ENCODE measurements at places on chromosomes 12 and 14.
A peak's percentile ranks its signal among the peaks of the same experiment; 100 is the strongest.

DNA sequence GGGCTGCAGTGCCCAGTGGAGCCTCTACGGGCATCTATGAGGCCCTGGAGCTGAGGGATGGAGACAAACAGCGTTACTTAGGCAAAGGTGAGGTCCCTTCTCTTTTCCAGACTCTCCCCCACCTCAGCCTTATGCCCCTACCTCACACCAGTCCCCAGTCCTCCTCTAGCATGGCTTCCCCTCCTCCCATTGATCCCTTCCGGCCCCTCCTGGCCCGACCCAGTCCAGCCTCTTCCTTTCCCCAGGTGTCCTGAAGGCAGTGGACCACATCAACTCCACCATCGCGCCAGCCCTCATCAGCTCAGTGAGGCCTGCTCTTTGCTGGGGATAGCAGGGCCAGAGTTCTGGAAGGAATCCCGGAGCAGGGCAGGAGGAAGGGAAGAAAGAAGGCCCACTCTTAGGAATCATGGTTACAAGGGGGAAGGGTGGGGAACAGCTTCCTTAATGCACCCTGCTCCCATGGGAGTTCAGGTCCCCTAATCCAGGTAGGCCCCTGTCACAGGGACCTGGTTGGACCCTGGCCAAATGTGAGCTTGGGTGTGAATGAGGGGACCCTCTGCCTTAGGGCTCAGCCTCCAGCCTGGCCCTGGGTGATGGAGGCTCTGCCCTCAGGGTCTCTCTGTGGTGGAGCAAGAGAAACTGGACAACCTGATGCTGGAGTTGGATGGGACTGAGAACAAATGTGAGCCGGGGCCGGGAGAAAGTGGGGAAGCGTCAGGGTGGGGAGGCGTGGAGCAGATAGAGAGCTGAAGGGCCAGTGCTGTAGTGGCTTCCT, 2.2 kb downstream of the ENO2 start:
- DNase-seq: no peak

- DNase-seq: no peak
Observed at GRCh38 chr12:77225373-77225772, 160.0 kb upstream of the E2F7 start.

- no peak for DNase-seq
Observed at GRCh38 chr14:102901633-102902032, 20.8 kb upstream of the AMN start.

- no peak for DNase-seq
Observed at GRCh38 chr14:94142247-94142646, 12.8 kb upstream of the IFI27L2 start.

GRCh38 chr12:45336762-45337596, 121.1 kb downstream of the ANO6 start:
- peak; percentile 84 for DNase-seq

- no peak for DNase-seq
Observed at GRCh38 chr12:109900752-109901580, 892 bp downstream of the TCHP start.

- no peak for DNase-seq
Observed at GRCh38 chr14:100548295-100548655, 38.9 kb downstream of the BEGAIN start.

GRCh38 chr14:52002542-52002941, 13.2 kb downstream of the RTRAF start:
- DNase-seq: no peak

GRCh38 chr12:66648033-66648735, 30.7 kb downstream of the GRIP1 start:
- DNase-seq: no peak

GRCh38 chr12:84805474-84805858, 107.1 kb downstream of the SLC6A15 start:
- DNase-seq: no peak

DNA sequence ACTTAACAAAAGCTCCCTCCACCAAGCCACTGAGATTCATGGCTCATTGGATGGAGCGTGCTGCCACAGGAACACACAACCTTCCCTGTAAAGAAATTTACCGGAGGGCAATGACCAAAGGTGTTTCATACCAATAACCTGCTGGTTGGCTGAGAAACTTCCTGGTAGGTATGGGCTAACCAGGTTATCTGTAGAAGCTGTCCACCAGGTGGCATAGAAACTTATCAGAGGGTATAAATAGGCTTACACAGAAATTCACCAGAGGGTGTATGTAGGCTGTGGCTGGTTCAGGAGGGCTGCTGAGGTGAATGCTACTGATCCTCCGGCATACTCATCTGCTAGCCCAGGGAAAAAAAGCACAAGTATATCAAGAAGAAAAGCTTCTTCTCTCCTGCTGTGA, 27.1 kb upstream of the MTERF2 start:
- no peak for DNase-seq

- peak; percentile 9 for DNase-seq
Observed at GRCh38 chr14:58954901-58955861, 233.3 kb upstream of the DAAM1 start.

DNA sequence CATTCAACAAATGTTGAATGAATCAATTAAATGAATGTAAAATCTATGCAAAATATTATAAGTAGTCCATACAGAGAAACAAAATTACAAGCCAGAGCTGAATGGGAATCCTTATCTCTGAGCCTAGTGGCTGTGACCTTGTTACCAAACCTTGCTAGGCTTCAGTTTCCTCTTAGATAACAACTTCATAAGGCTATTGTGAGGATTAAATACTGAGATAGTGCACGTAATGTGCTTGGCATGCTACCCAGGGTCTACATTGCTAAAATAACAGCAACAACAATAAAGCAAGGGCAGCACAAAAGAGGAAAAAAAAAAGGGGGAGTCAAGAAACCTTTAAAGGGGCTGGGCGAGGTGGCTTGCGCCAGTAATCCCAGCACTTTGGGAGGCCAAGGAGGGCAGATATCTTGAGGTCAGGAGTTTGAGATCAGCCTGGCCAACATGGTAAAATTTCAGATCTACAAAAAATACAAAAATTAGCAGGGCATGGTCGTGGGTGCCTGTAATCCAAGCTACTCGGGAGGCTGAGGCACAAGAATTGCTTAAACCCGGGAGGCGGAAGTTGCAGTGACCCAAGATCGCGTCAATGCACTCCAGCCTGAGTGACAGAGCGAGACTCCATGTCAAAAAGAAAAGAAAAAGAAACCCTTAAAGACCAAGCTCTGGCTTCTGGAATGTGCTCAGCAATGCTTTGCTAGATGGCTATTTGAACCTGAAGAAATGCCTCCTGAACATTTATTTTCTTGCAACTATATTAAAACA, 14.1 kb downstream of the STAB2 start:
- DNase-seq: no peak

- no peak for DNase-seq
Observed at GRCh38 chr12:455821-456220, 3.9 kb upstream of the B4GALNT3 start.

DNA sequence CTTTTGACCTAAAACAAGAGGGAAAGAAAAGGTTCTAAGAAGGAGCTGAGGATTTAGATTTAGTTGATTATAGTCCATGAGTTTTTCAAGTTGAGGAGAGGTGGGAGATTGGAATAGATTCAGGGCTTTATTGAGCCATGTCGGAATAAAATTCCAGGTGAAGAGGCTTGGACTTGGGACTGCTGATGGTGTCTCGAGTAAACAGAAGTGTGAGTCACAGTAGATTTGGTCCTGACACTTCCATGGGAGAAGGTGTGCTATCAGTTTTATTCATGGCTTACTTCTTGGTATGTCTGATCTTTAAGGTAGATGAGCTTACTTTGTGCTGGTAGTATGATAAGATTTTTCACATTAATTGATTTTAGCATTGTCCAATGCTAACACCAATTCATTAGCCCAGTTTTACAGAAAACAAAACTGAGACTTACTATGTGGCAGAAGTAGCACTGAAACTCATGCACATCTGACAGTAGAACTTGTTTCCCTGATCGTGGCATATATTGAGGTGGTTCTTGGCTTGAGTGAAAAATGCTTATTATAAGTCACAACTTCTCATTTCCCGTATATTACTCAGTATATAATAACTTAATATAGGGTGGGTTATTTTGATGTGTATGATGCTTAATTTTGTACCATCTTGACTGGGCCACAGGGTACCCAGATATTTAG, 172.4 kb upstream of the IGF1 start:
- no peak for DNase-seq

DNA sequence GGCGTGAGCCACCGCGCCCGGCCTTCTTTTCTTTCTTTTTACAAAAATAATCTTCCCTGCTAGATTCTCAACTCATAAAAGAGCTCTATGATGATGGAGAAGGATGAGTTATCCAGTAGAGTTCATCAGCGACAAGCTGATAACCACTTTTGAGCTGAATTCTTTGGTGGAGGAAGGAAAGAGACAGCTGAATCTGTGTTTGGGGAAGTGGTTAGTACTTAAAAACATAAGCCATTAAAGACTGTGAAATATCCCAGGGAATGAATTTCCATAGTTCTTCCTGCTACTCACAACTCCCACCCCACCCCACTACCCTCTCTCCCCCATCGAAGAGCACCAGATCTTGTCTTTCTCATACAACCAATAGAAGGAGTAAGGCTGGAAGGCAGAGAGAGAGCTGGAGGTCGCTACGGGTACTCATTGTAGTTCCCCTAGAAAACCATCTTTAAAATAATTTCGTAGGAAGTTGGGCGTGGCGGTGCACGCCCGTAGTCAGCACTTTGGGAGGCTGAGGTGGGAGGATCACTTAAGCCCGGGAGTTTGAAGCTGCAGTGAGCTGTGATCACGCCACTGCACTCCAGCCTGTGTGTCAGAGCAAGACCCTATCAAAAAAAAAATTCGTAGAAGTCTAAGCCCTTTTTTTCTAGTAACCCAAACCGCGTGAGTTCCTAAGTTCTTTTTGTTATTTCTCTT, 647 bp upstream of the ESPL1 start:
- DNase-seq: no peak

GRCh38 chr12:6084969-6085450, 39.5 kb downstream of the VWF start:
- DNase-seq: no peak

DNA sequence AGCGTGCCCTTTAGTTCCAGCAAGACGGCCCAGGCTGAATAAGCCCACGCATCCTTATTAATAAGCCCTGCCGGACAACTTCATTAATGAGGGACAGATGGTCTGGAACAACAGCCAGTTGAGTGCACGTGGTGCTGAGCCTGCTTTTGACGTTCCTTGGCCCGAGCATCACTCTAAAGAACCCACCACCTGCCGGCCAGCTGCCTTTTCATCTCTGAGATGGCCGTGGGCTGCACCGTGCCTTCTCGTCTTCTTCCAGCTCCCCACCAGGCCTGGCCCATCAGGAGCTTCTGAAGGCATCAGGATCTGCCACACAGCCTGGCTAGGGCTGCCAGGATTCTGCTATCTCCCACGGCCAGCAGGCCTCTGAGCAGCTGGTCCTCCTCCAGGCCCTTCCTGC, 80.0 kb downstream of the AACS start:
- DNase-seq: no peak

DNA sequence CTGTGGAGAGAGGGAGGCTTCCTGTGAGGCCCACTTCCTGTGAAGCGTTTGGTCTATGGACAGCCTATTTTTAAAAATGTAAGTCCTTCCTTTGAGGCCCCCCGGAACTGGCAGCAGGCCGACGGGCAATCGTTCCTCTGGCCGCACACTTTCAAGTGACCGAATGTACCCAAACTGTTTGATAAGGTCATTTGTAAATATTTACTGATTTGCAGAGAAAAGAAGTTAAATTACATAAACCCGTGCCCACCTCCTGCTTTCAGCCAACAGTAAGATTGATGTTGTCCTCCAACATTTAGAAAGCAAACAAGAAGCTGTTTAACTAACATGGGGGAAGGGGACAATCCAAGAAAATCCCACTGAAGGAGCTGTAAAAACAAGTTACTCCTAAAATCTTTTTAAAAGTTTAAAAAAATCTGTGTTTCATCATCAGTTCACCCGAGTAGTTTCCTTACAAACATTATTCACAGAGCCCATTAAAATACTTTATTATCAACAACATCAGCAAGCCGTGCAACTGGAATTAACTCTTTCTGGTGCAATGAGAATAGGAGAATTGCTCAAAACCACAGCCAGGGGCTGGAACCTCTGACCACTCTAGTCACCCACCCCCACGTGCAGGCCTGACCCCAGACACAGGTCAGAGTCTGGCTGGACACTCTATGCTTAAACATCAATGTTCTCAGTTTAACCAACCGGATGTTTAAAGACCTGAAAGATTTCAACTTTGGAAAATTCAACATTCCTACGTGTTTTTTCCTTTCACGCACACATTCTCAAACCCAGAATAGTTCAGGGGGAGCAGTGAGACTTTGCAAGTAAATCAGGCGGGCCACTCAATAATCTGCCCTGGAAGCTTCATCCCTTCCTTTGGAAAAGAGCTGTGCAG, 65.3 kb downstream of the FOXN3 start:
- DNase-seq: no peak

DNA sequence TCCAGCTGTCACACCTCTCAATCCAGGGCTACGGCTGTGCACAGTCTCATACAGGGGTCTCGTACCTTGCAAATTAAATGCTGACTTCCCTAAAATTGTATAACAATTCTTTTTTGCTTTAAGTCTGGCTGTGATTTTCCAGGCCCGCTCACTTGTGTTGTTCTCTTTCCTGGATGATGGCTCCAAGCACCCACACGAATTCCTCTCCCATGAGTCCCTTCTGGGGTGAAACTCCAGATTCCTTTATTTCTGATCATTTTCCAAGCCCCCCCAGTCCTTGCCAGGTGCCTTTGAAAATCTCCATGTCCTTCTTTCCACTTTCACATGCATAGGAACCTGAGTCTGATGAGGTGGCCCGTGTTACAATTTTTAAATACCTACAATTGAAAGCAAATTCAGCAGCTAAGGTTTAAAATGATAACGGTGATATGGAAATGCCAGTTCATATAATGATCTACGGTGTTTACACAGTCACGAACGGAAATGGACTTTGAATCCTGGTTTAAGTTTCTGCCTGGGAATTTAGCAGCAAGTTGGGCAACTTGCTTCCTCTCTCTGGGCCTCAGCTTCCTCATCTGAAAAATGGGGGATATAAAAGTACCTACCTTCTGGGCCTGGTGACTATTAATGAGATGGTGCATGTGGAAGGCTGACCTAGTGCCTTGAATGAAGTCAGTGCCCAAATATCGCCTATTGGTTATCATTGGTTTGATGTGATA, 85.5 kb downstream of the STAB2 start:
- DNase-seq: no peak

DNA sequence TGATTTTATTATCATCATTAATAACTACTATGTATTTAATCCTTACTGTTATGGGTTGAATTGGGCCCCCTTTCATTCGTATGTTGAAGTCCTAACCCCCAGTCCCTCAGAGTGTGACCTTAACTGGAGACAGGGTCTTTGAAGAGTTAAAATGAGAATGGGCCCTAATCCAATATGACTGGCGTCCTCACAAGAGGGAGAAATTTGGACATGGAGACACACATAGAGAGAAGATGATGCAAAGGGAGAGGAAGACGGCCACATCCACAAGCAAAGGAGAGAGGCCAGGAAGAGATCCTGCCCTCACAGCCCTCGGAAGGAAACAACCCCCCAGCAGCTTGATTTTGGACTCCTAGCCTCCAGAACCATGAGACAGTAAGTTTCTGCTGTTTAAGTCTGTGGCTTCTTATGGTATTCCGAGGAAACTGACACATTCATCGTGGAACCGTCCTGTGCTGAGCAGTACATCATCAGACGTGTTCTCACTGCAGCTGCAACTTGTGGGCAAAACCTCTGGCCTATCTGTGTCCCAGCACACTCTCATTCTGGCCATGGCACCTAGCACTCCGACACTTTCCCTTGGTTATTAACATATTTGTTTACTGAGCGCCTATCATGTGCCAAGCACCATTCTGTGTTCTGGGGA, 127.6 kb downstream of the SLC38A6 start:
- DNase-seq: no peak

GRCh38 chr14:81127785-81128184, 93.0 kb downstream of the GTF2A1 start:
- no peak for DNase-seq
